ENCODE measurements at places on chromosomes 7 and 10.

- DNase-seq, result no peak
These were observed 197.2 kb upstream of the SH2B2 start for GRCh38 chr7:102089175-102090098.

GRCh38 chr7:232410-233248 lies 40.3 kb downstream of the FAM20C start:
- DNase-seq, result no peak

DNA sequence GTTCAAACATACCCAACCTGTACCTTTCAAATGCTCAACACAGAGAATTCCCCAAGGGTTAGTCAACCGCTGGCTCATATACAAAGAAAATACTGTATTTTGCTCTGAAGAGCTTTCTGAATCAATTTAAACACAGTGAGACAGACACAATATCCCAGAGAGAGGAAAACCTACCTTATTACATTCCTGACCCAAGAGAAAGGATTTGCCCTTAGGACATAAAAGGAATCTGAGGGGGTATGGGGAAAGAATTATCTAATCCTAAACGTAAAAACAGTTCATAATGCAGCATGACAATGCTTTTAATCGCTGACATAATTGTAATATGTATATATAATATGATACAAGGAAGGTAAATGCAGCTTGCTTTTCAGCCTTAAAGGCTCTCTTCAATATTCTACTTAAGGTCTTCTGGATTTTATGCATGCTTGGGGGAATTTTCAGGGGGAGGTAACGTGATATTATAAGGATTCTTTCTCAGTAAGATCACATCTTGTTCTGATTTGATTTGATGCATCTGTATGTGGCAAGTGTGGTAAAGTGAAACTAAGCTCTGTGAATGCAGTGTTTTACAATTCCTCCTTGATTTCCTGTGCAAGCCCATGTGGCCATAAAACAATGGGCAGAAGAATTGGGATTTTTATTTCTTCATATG lies 240.5 kb downstream of the GLI3 start:
- no peak for DNase-seq

- DNase-seq, result no peak
These were observed 14.2 kb upstream of the NT5C3A start for GRCh38 chr7:33076737-33077136.

- no peak for DNase-seq
These were observed 6.6 kb upstream of the ITIH2 start for GRCh38 chr10:7696545-7696944.

- peak; percentile 30 for DNase-seq
These were observed 126.1 kb upstream of the PPP2R2D start for GRCh38 chr10:131774681-131775085.

GRCh38 chr10:125014086-125014830 lies 72.3 kb downstream of the ZRANB1 start:
- no peak for DNase-seq

DNA sequence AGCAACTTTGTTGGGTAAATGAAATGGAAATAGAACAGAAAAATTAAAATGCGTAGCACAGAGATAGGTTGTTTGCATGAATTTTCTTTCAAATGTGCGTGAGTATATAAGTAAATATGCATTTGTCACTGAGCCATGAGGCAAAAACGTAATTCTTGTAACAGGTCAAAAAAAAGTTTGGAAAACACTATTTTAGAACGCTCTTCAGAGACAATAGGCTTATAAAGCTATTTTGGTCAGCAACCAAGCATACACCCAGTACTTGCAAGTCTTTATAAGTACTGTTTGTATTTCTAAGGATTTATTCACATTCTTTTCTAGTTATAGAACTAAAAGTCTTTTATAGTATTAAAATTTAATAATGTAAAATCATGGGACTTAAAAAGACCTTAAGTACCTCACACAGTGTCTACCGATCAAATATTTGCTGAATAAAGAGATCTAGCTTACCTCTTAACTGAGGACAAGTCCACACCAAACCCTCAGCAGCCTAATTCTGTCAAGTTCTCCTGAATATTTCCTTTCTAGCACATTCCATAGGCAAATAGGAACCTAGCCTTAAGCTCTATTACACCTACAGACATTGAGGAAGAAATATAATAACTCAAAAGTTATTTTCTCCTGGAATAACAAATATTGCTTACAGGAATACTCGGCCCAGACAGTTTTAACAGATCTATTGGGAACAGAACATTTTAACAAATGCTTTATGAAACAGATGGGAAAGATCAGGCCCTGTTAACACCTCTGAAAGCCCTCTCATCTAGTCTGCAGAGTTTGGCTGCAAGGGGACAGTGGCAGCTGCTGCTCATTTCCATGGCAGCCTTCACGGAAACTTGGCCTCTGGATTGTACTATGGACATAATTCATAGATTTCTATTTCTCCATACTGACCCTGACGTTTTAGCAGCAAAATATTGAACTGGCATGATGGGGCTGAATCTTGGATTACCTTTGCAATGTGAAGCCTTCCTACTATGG lies 8.8 kb downstream of the CRPPA start:
- no peak for DNase-seq

- DNase-seq, result no peak
These were observed 25.3 kb upstream of the CUX1 start for GRCh38 chr7:101792051-101792681.

DNA sequence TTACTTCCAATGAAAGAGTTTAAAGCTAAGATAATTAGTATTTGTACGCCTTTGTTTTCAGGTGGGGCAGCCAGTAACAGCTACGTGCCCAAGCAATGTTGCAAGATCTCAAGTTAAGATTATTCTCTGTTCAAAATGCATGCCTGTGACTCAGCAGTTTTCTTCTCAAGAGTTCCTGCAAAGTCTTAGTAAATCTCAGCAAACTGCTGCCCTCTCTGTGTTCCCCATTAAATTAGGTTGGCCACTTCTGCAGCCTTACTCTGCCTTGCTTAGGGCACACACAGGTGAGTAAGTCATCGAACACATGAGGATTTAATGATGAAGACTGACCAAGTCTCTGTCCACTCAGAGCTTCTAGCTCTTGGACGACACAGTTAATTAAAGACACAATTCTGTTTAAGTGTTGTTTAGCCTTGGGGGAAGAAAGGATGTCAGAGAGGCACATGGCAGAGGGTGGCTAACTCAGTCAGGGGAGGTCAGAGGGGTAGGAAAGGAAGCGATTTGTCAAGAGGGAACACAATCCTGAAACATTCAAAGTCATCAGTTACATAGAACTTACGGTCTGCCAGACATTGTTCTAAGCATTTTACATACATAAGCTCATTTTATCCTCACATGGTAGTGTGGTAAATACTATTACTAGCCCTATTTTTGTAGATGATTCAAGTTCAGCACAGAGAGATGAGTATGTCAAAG lies 20.2 kb upstream of the SLC35G1 start:
- no peak for DNase-seq

GRCh38 chr7:116952635-116953371 lies 498 bp upstream of the ST7 start:
- DNase-seq, result peak; percentile 20

Data from nephron progenitor cell (in vitro differentiated cells).